ENCODE measurements at places on chromosomes 6 and 20. TPM values are rescaled to one million over a fixed set of nuclear protein-coding genes. Genes with fewer than 3 reads are reported as not detected.

The PHACTR3 gene
- 0.50 TPM for total RNA-seq

DNA sequence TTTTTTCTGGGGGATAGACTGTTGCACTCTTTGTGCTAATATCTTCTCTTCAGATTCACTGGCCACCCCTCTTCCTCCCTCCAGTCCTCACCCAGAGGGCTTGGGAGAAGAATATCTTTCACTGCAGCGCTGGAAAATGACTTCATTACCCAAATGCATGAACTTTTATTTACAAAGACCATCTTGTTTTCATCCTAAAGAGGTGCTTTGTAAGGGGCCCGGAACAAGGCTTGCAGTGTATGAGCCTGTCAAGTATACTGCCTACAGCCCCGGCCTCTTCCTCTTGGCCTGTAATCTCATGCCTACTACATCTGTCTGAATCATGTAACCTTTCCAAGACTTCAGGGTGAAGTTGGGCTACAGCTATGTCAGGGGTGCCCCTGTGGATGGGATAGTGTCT, 554 bp upstream of the LAMA4 start:
- peak overlapping the region; percentile 93 for H3K27ac ChIP-seq
- peaks cover 36% of the 10 kb centered on the region for H3K4me1 ChIP-seq
- H3K4me3 ChIP-seq, result peak overlapping the region; percentile 70
- H3K27me3 ChIP-seq, result no peaks in the 10 kb centered on the region
- H3K36me3 ChIP-seq, result peaks cover 30% of the 10 kb centered on the region

GRCh38 chr6:161740486-161740885, 466.6 kb upstream of the AGPAT4 start:
- H3K27me3 ChIP-seq, result 0 out of 2 replicates have a peak, but pooled peaks cover 4% of the 10 kb centered on the region
- no peaks in the 10 kb centered on the region for H3K4me1 ChIP-seq
- no peaks in the 10 kb centered on the region for H3K36me3 ChIP-seq
- DNase-seq, result no peak
- H3K4me3 ChIP-seq, result no peak overlapping the region

DNA sequence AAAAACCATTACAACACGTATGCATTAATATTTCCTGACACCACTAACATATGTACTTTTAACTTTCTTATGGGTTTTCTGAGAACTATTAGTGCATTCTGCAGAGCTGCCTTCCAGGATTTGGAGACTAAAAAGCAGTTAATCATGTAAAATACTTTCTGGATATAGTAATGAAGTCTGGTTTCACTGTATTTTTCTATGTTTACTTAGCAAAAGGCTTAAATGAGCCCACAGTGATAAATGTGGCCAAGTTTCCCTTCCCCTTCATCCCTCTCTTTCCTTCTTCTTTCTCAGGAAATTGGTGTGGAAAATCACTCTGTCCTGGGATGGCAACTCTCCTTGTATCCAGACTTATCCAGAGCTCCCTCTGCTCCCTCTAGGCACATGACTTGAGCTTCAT, 29.7 kb upstream of the ENPP1 start:
- no peaks in the 10 kb centered on the region for H3K27me3 ChIP-seq
- H3K4me3 ChIP-seq, result no peak overlapping the region
- no peak overlapping the region for H3K27ac ChIP-seq
- no peaks in the 10 kb centered on the region for H3K4me1 ChIP-seq

GRCh38 chr6:107657755-107658461, 166.2 kb downstream of the SCML4 start:
- H3K4me1 ChIP-seq, result peaks cover 27% of the 10 kb centered on the region
- no peak overlapping the region for H3K4me3 ChIP-seq
- no peaks in the 10 kb centered on the region for H3K27me3 ChIP-seq
- 0 out of 2 replicates have a peak overlapping the region, but pooled peaks have one; percentile 5 for H3K27ac ChIP-seq

Measured in PC-9 (cell line).